ENCODE measurements at places on chromosomes 1 and 21. TPM values are rescaled to one million over a fixed set of nuclear protein-coding genes. Genes with fewer than 3 reads are reported as not detected.

- DNase-seq = no peak
Observed at GRCh38 chr1:204031098-204031710, 41.7 kb upstream of the SOX13 start.

The PLA2G2F gene
- total RNA-seq = not detected

The NBPF6 gene
- total RNA-seq = not detected

The SCAMP3 gene
- total RNA-seq = 65.0 TPM

GRCh38 chr1:22045604-22046228, 6.8 kb upstream of the CDC42 start:
- DNase-seq = no peak

The CLEC20A gene
- not detected for total RNA-seq

The SPRR3 gene
- not detected for total RNA-seq

- DNase-seq = no peak
Observed at GRCh38 chr1:86507935-86508582, 38.8 kb upstream of the CLCA4 start.

The FNDC5 gene
- not detected for total RNA-seq

Measured in natural killer cell (primary cell).